Fibroblast of lung (primary cell): ENCODE measurements at places on chromosomes 12 and 14. TPM values are rescaled to one million over a fixed set of nuclear protein-coding genes. Genes with fewer than 3 reads are reported as not detected.

DNA sequence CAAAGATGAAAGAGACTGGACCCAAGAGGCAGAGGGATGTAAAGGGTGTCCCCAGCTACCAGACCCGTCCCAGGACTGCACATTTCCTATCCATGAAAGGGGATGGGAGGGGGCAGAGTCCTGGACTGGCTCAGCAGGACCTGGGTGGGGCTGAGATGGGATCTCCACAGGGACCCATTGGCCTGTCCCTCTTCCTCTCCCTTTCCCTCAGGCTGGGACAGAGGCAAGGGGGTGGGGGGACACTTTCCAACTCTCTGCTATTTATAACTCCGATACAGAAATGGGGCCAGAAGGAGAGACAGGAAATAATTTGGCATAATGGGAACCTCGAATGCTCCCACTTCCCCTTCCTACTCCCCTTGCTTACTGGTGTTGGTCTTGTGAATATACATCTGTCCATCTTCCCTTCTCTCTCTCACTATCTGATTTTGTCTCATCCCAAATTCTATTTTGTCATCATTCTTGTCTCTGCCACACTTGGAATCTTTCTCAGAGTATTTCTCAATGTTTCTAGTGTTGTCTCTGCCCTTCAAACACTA is 1.1 kb upstream of the ITGA7 start:
- DNase-seq = no peak

GRCh38 chr14:59363531-59364226 is 101.5 kb downstream of the GPR135 start:
- no peak for DNase-seq

DNA sequence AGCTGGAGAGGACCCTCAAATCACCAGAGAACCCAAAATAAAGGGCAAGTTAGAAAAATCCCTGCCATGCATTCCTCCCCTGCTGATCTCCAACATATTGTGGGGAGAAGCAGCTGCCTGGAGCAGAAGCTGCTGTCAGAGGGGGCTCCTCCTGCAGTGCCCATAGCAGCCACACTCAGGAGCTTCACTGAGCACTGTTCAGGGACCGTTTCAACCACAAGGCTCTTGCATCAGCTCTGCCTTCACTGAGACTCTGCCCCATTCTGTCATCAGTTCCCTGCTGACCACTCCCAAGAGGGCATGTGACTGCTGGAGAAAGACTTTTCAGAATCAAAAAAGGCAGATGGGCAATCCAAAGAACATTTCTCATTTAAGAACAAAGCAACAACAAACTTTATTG is 392.7 kb downstream of the GALC start:
- no peak for DNase-seq

DNA sequence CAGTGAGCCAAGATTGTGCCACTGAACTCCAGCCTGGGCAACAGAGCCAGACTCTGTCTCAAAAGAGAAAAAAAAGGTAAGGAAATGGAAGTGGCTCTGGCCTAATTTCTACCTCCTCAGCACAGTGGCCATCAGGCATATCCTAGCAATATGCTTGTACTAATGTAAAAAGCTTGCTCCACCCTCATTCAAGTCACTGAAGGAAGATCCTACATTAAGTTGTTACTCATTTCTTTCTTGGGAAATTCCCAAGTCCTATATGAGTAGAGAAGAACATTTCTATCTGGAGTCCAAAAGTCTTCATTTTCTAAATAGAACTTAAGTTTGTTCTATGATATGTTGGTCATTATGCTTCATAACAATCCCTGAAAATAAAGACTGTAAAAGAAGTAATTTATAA is 67.3 kb upstream of the HOXC13 start:
- DNase-seq = no peak

- DNase-seq = no peak
Observed at GRCh38 chr12:66024949-66025348, 105.6 kb downstream of the LLPH start.

GRCh38 chr12:131684015-131684725 is 26.7 kb upstream of the SFSWAP start:
- no peak for DNase-seq

GRCh38 chr12:16610743-16611142 is 4.8 kb upstream of the LMO3 start:
- no peak for DNase-seq

- DNase-seq = no peak
Observed at GRCh38 chr12:52720365-52720886, 17.1 kb upstream of the KRT77 start.

GRCh38 chr12:19432309-19433170 is 6.8 kb upstream of the AEBP2 start:
- DNase-seq = no peak

DNA sequence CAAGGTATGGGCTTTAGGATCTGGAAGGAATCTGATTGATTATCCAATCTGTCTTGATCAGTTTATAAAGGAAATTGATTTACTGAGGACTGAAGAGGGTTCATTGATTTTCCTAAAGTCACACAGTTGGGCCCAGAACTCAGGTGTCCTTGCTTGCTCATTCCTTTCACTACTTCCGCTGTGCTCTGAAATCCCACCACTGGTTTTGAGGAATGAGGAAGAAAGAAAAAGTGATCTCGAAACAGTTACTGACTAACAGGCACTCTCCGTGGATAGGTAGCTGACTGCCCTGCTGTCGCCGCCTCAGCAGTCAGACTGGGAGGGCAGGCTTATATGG is at the start of gene FITM1:
TSS of gene FITM1 (plus strand) at position 280 of the 337 bp plus-strand sequence. CDS start 905 bp downstream, outside the sequence.
- DNase-seq = no peak

DNA sequence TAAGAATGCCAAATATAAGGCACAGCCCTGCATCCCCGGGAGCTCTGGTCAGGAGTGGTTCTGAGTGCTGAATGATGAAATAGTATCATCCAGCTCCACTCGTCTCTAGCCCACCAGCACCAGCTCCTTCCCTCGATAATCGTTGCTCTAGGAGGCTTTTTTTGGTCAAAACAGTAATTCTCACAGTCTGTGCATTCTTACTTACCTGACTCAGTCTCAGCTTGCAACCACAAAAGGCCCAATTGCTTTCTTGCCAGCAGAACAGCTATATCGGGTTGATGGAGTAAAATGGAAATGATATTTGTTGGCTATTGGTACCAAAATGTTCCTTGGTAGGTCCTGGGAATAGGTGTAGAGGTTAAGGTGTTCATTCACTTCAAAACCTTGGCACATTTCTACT is 94.8 kb downstream of the BMP4 start:
- DNase-seq = peak; percentile 58

DNA sequence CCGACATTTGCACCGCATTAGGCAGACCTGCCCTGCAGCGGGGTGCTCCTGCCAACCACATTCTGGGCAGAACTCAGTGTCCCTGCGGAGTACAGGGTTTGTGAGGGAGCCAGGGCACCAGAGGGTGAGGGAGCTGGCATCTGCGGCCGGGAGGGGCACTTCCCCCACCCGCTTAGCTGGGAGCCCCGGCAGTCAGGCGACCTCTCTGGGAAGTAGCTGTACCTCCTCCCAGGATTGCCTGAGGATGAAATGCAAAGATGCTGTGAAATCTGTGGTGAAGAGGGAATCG is 58.6 kb downstream of the ANKRD9 start:
- no peak for DNase-seq

DNA sequence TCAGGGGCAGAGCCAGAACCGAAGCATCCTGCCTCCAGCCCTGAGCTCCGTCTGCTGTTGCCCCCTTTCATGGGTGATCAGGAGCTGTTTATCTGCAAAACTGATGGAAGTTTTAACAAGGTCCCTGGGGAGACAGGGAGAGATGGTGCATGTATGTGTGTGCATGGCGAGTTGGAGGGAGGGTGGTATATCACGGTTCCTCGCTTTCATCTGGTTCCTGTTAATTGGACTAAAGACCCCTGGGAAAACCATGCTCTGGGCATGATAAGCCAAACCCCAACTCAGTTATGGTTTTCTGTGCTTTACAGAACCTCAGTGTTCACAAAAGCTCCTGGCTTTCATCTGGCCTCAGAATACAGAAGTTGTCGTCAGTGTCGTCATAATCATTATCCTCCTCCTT is 133.6 kb downstream of the KSR2 start:
- no peak for DNase-seq

DNA sequence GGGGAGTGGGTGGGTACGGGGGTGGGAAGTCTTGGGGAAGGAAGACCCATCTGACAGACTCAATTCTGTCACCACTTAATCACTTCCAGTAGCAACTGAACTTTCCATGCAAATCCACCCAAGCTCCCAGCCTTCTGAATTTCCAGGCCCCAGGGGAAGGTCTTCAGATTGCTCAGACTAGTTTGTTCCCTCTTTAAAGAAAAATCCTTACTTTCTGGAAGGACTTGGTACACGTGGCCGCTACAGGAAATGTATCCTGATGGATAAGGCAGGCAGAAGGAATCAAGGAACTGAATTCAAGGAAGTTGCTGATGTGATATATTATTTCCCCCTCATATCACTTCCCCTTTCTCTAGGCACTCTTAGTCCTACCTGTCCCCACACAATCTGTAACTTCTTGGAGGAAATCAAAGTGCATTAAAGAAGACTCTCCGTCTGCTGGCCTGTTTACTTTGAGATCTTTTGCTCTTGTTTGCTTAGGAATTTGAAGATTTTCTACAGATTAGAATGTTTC is 6.4 kb downstream of the NFKBIA start:
- no peak for DNase-seq

DNA sequence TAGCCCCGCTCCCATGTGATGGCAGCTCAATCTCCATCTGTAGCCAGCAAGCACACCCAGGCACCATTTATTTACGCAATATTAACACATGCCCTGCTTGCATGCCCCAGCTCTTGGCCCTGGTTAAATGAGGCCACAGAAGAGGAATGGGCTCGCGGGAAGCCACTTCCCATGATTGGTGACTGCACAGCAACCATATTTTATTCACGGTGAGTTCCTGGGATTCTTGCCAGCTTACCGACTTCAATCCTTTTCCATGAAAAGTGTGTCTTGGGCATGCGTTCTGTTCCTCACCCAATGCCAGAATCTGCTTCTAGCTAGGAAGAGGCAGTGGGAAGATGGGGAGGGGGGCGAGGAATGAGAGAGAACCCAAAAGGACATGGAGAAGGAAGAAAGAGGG is 54.7 kb downstream of the PITPNM2 start:
- peak; percentile 27 for DNase-seq

Gene B4GALNT1
- total RNA-seq = 0.51 and 2.3 TPM in 2 replicates

Gene STYK1
- total RNA-seq = under 0.01 TPM in 1 of 2 replicates, not detected in the other

Gene NTN4
- total RNA-seq = 8.2 and 28.6 TPM in 2 replicates

Gene WSCD2
- total RNA-seq = under 0.01 TPM in 1 of 2 replicates, not detected in the other

Gene WASHC3
- total RNA-seq = 108 and 149 TPM in 2 replicates

Gene RPS6KL1
- 0.26 and 1.2 TPM in 2 replicates for total RNA-seq

Gene CIROP
- total RNA-seq = 0.17 and 1.0 TPM in 2 replicates

Gene LRRK2
- total RNA-seq = 10.8 and 14.0 TPM in 2 replicates

Gene SERPINA9
- not detected in 2 replicates for total RNA-seq

Gene RASSF8
- 50.6 and 52.8 TPM in 2 replicates for total RNA-seq

Gene SLCO1A2
- not detected in 2 replicates for total RNA-seq

Gene OR4K15
- total RNA-seq = not detected in 2 replicates

Gene OLR1
- 0.26 and 1.2 TPM in 2 replicates for total RNA-seq
